NCI-H1930 (cell line): ENCODE measurements at places on chromosomes 7 and 10.

DNA sequence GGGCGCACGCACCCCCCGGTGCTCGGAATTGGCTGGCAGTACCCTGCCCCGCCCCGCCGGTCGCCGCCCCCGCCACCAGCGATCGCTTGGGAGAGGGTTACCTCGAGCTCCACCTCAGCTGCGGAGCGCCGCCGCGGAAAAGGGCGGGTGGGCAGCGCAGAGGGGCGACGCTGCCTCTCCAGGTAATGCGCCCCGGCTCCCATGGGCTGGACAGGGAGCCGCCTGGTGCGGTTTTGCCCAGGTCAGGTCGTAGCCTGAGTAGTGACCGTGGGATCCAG is 1.3 kb downstream of the PFKFB3 start:
- DNase-seq: no peak

GRCh38 chr10:75400771-75401568 is 594 bp downstream of the ZNF503 start:
- no peak for DNase-seq

GRCh38 chr10:97771055-97771891 is 526 bp downstream of the SFRP5 start:
- DNase-seq: peak; percentile 4

GRCh38 chr10:124629415-124629814 is 114.8 kb downstream of the FAM53B start:
- no peak for DNase-seq

DNA sequence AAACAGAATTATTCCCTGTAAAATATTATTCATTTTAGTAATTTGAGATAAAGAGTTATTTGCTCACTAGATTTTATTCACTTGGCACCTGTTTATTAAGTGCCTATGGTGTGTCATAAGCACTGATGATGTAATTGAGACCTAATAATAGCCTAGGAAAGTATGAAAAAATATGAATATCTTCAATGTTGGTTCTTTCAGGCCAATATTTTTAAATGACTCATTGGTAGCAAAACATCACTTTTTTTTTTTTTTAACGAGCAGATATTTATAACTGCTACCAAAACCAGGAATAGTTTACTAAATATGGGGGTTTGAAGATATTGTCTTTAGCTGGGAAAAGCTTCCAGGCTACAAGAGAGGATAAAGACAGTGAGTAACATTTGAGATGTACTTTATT is 228.0 kb downstream of the PRKG1 start:
- DNase-seq: no peak

- DNase-seq: no peak
Measured at GRCh38 chr7:66140924-66141323, 26.3 kb downstream of the CRCP start.

GRCh38 chr7:114534953-114535352 is 120.3 kb downstream of the FOXP2 start:
- no peak for DNase-seq
